DMS79 treated with DMSO at 0.1 percent for 48 hours (cell line): ENCODE measurements at places on chromosomes 3 and 15.

DNA sequence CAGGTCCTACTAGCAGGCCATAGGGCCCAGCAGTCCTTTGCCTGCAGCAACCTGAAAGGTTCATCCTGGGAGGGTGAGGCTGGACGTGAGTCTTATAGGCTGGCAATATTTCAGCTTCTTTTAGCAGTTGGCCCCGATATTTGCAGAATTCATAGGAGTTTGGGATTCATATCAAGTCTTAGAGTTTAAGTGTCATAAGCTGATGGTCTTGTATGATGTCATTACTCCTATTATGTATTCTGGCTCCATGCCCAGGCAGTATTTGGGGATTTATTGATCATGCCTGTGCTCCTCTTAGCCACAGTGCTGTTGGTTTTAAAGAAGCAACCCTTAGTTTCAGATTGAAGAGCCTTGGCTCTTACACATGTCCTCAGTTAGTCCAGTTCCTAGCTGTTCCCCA lies 41.3 kb upstream of the POLR2M start:
- DNase-seq = no peak

DNA sequence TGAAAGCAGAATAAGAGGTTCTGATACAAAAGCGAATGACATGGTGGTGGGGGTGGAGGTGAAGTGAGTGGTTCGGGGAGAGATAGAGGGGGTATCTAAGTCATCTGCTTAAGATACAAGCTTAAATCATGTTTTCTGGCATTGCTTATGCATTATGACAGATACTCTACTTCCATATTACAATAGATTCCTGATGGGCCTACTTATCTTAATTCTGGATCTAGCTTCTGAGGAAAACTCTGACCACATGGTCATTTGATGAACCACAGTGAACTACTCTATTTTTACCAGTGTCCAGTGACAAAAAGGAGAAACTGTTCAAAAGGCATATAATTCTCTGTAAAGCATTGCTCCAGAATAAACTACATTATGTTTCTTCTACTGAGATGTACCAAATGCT lies 673.7 kb upstream of the CCDC54 start:
- no peak for DNase-seq

- no peak for DNase-seq
Observed at GRCh38 chr3:183387797-183388196, 40.6 kb downstream of the MCF2L2 start.

- no peak for DNase-seq
Observed at GRCh38 chr3:20809356-20809755, 623.4 kb upstream of the SGO1 start.

GRCh38 chr15:65207280-65207840 lies 3.9 kb downstream of the CILP start:
- DNase-seq = no peak

DNA sequence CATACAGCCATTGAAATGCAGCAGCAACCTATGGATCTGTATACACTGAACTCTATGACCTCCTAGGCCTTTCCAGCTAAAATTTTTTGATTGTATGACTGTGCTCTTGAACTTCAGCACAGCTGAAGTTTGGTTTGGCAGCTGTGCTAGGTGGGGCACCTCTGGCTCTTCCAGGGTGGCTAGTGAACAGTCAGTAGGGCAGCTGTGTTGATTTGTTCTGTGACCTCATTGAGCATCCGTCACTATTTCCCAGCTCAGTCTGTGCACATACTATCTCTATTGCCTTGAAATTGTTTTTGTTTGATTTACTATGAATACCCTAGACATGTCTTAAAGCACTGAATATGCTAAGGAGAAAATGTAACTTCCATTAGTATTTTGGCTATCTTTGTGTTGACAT lies 363.2 kb upstream of the NAALADL2 start:
- DNase-seq = no peak

- DNase-seq = no peak
Observed at GRCh38 chr15:79849789-79850188, 47.0 kb downstream of the MTHFS start.

GRCh38 chr3:177571944-177572315 lies 374.6 kb upstream of the TBL1XR1 start:
- DNase-seq = peak; percentile 93

DNA sequence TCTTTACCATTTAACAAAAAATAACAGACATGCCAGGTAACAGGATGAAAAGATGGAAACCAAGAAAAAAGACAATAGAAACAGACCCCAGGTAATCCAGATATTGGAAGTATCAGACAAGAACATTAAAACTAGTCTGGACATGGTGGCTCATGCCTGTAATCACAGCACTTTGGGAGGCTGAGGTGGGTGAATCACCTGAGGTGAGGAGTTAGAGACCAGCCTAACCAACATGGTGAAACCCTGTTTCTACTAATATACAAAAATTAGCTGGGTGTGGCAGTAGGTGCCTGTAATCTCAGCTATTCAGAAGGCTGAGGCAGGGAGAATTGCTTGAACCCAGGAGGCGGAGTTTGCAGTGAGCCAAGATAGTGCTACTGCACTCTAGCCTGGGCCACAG lies 40.6 kb downstream of the ACAD9 start:
- DNase-seq = no peak
